ELF-1 (cell line): ENCODE measurements at places on chromosomes 3 and 15.

GRCh38 chr15:91620229-91620628 lies 233.3 kb upstream of the SLCO3A1 start:
- no peak for DNase-seq

DNA sequence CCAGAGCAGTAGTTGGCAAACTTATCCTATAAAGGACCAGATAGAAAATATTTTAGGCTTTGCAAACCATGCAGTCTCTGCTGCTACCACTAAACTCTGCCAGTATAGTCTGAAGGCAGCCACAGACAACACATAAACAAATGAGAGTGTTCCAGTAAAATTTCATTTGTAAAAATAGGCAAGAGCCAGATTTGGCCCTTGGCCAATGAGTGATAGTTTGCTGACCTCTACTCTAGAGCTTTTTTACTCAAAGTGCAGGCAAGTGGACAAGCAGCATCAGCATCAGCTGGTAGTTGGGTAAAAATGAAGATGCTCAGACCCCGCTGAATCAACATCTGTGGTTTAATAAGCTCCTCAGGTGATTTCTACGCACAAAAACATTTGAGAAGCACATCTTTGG lies 269.8 kb downstream of the NTRK3 start:
- DNase-seq: no peak

DNA sequence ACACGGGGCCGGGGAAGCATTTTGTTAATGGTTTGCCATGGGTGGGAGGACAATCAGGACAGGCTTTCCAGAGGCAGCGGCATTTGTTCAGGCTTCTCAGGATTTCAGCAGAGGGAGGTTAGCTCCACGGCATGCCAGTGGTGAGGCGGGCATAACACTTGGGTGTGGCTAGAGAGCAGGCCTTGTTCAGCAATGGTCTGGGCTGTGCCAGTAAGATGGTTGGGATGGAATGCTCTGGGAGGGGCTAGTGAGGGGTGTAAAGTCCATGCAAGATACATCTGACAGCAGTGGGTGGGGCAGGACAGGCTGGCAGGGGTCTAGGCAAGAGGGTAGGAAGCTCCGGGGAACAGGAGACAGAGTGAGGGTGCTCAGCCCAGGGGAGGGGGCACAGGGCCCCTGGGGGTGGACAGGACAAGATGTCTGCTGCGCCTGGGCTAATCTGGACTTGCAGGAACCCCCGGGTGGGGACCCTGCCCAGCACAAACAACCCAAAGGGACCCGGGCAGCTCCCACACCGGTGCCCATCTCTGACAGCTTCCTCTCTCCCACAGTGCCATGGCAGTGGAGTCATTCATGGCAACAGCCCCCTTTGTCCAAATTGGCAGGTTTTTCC lies 8.4 kb downstream of the TMEM43 start:
- DNase-seq: no peak

- DNase-seq: no peak
Observed at GRCh38 chr3:142270407-142270806, 45.0 kb upstream of the GK5 start.

GRCh38 chr3:166405896-166406295 lies 568.7 kb upstream of the BCHE start:
- DNase-seq: no peak

- DNase-seq: no peak
Observed at GRCh38 chr3:11116336-11117059, 37.8 kb upstream of the HRH1 start.

GRCh38 chr15:71050461-71050860 lies 64.8 kb upstream of the THSD4 start:
- DNase-seq: no peak

GRCh38 chr3:185402561-185402960 lies 39.6 kb downstream of the MAP3K13 start:
- no peak for DNase-seq

DNA sequence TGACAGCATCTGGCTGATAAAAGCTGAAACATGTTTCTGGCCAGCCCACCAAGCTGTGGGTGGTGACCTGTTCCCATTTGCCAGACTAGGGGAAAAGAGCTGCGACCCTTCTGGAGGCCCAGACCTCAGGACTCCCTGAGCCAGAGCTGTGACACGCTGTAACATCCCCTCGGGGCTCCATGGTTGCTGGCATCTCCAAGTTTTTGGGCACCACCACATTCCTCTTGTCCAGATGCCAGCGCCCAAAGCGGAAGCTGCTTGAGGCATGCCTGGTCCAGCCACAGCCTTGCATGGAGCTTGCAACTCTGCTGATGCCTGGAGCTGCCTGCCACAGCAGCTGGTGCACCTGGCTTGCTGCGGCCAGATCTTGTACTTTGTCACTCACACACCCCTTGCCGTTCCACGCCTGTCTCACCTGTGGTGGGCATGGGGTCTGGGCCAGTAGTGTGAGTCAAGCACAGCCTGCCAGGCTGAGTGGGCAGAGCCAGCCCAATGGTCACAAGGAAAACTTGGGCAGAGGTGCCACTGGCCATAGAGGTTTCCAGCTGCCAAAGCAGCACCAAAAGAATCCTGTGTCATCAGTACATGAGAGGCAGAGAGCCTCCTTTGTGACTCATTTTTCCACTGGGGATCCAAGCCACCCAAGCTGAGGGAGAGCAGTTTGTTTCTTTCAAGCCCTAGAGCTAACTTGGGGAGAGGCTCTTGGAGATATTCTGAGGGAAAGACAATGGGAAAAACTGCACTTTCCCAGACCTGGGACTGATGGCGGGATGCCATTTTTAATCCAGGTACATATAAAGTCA lies 45.7 kb upstream of the PTX3 start:
- no peak for DNase-seq
